ENCODE measurements at places on chromosomes 4 and X. TPM values are rescaled to one million over a fixed set of nuclear protein-coding genes. Genes with fewer than 3 reads are reported as not detected.

The CXorf49 gene
- 2.2 TPM for total RNA-seq

DNA sequence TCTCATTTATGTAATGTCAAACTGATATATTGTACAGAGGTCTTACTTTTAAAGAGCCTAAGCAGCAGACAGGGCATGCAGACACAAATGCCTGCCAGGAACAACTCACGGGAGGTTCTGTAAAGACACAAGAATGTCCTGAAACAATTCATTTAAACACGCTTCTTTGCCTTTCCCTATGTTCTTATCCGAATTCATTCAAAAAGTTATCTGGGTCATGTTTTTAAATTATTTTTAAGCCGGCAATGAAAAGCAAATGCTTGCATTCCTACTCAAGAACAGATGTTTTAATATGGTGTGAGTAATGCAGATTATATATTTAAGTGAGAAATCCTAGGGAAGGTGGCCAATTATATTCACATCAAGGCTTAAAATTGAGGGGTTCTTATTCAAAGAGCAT lies 192.6 kb downstream of the PDGFC start:
- no peak overlapping the region for H3K27ac ChIP-seq
- H3K4me1 ChIP-seq, result no peaks in the 10 kb centered on the region
- H3K36me3 ChIP-seq, result no peaks in the 10 kb centered on the region
- no peak overlapping the region for H3K4me3 ChIP-seq
- DNase-seq, result no peak

DNA sequence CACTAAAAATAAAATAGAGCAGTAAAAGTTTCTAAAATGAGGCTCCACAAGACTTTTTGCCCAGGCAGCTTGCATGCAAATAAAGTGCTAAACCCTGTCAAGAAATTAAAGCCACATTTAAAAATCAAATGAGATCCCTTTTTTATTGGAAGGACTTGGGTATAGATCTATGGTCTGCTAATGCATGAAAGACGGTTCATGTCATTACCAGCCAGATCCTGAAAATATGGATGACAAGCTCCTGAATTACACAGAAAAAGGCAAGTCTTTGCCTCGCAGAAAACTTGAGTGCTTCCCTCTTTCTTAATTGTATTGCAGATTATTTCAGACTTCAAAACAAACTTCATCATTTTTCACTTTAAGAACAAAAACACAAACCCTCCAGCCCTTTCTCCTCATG lies 169.6 kb downstream of the LDB2 start:
- H3K4me3 ChIP-seq, result no peak overlapping the region
- H3K27me3 ChIP-seq, result no peaks in the 10 kb centered on the region
- no peaks in the 10 kb centered on the region for H3K4me1 ChIP-seq
- DNase-seq, result no peak

- no peak overlapping the region for H3K27ac ChIP-seq
- H3K4me1 ChIP-seq, result peaks cover 10% of the 10 kb centered on the region
- H3K27me3 ChIP-seq, result no peaks in the 10 kb centered on the region
- no peak overlapping the region for H3K4me3 ChIP-seq
- peaks cover 79% of the 10 kb centered on the region for H3K36me3 ChIP-seq
These were observed 19.8 kb upstream of the XG start for GRCh38 chrX:2732076-2732475.

DNA sequence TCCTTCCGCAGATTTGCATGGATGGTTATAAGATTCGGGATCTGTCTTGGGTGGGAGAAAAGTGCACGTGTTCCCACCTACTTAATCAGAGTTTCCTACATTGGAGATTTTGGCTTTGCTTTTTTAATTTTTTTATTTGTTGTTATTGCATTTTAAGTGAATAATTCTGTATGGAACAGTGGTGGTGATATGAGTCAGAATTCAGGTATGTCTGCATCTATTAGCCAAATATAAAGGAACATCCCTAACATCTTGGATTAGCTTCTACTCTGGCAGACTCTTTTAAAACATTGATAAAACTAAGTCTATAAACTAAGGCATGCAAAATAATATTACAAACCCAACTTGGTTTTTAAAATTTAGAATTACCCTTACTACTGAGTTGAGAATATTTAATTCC lies 659.8 kb upstream of the EPHA5 start:
- no peaks in the 10 kb centered on the region for H3K4me1 ChIP-seq
- H3K36me3 ChIP-seq, result no peaks in the 10 kb centered on the region
- no peak overlapping the region for H3K4me3 ChIP-seq
- H3K27ac ChIP-seq, result no peak overlapping the region

DNA sequence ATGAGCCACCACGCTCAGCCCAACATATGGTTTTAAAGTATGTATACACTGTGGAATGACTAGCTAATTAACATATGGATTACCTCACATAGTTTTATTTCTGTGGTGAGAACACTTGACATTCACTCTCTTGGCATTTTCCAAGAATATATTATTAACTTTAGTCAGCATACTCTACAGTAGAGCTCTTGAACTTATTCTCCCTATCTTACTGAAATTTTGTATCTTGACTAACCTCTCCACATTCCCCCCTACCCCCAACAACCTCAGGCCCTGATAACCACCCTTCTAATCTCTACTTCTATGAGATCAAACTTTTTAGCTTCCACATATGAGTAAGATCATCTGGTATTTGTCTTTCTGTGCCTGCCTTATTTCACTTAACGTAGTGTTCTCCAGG lies 38.6 kb upstream of the AGA start:
- no peaks in the 10 kb centered on the region for H3K4me1 ChIP-seq
- H3K4me3 ChIP-seq, result no peak overlapping the region
- no peak for DNase-seq
- no peaks in the 10 kb centered on the region for H3K36me3 ChIP-seq

GRCh38 chr4:89329280-89329679 lies 21.7 kb upstream of the GPRIN3 start:
- no peaks in the 10 kb centered on the region for H3K4me1 ChIP-seq
- no peaks in the 10 kb centered on the region for H3K27me3 ChIP-seq
- DNase-seq, result no peak
- no peaks in the 10 kb centered on the region for H3K36me3 ChIP-seq
- no peak overlapping the region for H3K27ac ChIP-seq
- no peak overlapping the region for H3K4me3 ChIP-seq

GRCh38 chr4:37816719-37817118 lies 9.8 kb upstream of the PGM2 start:
- no peaks in the 10 kb centered on the region for H3K4me1 ChIP-seq
- H3K36me3 ChIP-seq, result no peaks in the 10 kb centered on the region
- H3K4me3 ChIP-seq, result no peak overlapping the region
- H3K27me3 ChIP-seq, result no peaks in the 10 kb centered on the region
- no peak for DNase-seq

The TNIP3 gene
- total RNA-seq, result 3.5 TPM

The CPE gene
- total RNA-seq, result 52.3 TPM

- no peaks in the 10 kb centered on the region for H3K27me3 ChIP-seq
- no peak for DNase-seq
- H3K27ac ChIP-seq, result no peak overlapping the region
These were observed 156.9 kb upstream of the TTC29 start for GRCh38 chr4:147102596-147102995.

The SORCS2 gene
- 2.7 TPM for total RNA-seq

The PPEF2 gene
- total RNA-seq, result under 0.01 TPM

GRCh38 chr4:171719691-171720090 lies 93.5 kb upstream of the GALNTL6 start:
- no peak overlapping the region for H3K4me3 ChIP-seq
- no peak overlapping the region for H3K27ac ChIP-seq
- no peaks in the 10 kb centered on the region for H3K36me3 ChIP-seq
- DNase-seq, result no peak
- no peaks in the 10 kb centered on the region for H3K27me3 ChIP-seq
- no peaks in the 10 kb centered on the region for H3K4me1 ChIP-seq

- no peak for DNase-seq
- no peaks in the 10 kb centered on the region for H3K36me3 ChIP-seq
- H3K4me1 ChIP-seq, result no peaks in the 10 kb centered on the region
- H3K4me3 ChIP-seq, result no peak overlapping the region
- H3K27me3 ChIP-seq, result no peaks in the 10 kb centered on the region
- peak overlapping the region; percentile 43 for H3K27ac ChIP-seq
These were observed 93.2 kb upstream of the MAPK10 start for GRCh38 chr4:86452924-86453531.

The MAGEA9B gene
- total RNA-seq, result not detected

GRCh38 chr4:47882228-47882627 lies 32.2 kb downstream of the NFXL1 start:
- peaks cover 7% of the 10 kb centered on the region for H3K36me3 ChIP-seq
- no peak overlapping the region for H3K27ac ChIP-seq
- DNase-seq, result no peak
- H3K4me3 ChIP-seq, result no peak overlapping the region
- no peaks in the 10 kb centered on the region for H3K27me3 ChIP-seq

The CFP gene
- 19.8 TPM for total RNA-seq

The ADGRG4 gene
- total RNA-seq, result under 0.01 TPM

The TFE3 gene
- 9.1 TPM for total RNA-seq

DNA sequence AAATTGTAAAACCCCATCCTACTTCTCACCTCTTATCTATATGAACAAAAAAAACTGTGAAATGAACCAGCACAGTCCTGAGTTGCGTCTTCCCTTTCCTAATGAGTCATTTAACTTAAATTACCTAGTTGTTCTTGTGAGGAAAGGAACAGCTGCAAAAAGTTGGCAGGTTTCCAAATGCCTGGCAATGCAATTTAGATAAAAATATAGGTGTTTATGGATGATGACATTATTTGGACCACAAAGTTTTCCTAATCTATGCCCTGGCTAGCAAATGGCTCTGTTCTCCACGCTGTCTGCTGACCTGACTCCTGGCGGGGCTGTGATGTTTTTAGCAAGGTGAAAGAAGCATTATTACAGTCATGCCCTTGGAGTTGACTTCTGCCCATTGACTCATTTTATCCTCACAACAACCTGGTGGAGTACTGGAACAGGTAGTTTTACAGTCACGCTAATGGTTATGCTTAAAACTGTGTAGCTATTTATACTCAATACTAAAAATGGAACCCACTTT lies 29.8 kb upstream of the RELL1 start:
- no peaks in the 10 kb centered on the region for H3K36me3 ChIP-seq
- no peak for DNase-seq
- H3K4me1 ChIP-seq, result no peaks in the 10 kb centered on the region
- H3K4me3 ChIP-seq, result no peak overlapping the region
